Neural crest cell (in vitro differentiated cells): ENCODE measurements at places on chromosomes 1 and 21. TPM values are rescaled to one million over a fixed set of nuclear protein-coding genes. Genes with fewer than 3 reads are reported as not detected.

GRCh38 chr1:201649761-201650622 lies 111.1 kb downstream of the NAV1 start:
- DNase-seq = peak; percentile 63

DNA sequence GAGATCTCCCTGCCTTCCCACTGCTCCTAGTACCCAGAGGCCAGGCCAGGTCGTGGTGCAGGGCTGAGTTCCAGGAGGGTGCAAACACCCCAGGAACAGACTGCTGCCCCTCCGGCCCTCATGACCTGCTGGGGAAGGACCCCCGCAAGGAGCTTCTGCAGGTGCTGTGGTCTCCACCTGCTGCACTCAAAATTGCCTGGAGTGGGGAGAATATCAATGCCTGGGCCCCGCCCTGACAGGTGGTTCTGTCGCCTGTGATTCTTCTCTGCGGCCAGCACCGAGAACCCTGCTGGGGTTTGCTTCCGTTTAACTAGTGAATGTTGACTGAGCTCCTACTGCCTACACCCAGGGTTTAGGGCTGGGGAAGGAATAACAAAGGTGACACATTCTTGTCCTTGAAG lies 2.1 kb upstream of the TFF3 start:
- DNase-seq = no peak

DNA sequence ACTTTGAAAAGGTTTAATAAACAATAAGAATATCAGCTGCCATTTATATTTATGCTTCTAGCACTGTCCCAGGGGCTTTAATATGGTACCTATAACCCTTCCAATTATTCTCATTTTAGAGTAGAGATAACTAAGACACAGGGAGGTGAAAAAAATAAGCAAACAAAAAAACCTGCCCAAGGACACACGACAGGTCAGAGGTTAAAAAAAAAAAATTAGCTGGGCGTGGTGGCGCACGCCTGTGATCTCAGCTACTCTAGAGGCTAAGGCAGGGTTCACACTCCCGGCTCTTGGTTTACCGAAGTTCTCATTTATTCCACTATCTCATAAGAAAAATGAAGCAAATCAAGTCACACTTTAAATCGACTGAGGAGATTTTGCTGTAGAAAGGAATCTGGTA lies 34.7 kb upstream of the CNN3 start:
- no peak for DNase-seq

The RGS13 gene
- not detected in 2 replicates for total RNA-seq

The ESRRG gene
- total RNA-seq = 1.5 TPM in 2 replicates

The LIN28A gene
- total RNA-seq = 445 and 455 TPM in 2 replicates

- no peak for DNase-seq
These were observed 8.1 kb upstream of the KTI12 start for GRCh38 chr1:52041551-52042185.

- DNase-seq = peak; percentile 35
These were observed 316.9 kb upstream of the VAMP3 start for GRCh38 chr1:7454052-7454815.
